Stimulated activated CD4-positive, alpha-beta T cell treated with anti-CD3 and anti-CD28 coated beads, TNF-alpha, amount 100 ng/mL, for 48 hours (primary cell): ENCODE measurements at places on chromosomes 5 and 9.
A peak's percentile ranks its signal among the peaks of the same experiment; 100 is the strongest.

DNA sequence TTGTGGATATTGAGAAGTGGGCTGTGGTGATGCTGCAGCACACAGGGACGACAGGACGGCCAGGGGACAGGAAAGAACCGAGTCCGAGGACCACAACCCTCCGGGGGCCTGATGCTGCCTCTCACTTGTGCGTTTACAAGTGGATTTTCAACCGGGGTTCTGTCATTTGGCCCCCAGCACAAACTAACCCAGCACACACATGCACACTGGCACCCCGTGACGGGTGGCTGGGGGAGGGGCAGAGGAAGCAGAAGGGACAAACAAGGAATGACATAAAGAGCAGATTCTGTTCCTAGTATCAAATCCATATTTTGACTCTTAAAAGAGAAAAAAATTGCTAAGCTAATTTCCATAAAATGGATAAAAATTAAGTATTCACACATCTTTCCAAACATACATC, 18.3 kb upstream of the ZFYVE16 start:
- no peak for DNase-seq

DNA sequence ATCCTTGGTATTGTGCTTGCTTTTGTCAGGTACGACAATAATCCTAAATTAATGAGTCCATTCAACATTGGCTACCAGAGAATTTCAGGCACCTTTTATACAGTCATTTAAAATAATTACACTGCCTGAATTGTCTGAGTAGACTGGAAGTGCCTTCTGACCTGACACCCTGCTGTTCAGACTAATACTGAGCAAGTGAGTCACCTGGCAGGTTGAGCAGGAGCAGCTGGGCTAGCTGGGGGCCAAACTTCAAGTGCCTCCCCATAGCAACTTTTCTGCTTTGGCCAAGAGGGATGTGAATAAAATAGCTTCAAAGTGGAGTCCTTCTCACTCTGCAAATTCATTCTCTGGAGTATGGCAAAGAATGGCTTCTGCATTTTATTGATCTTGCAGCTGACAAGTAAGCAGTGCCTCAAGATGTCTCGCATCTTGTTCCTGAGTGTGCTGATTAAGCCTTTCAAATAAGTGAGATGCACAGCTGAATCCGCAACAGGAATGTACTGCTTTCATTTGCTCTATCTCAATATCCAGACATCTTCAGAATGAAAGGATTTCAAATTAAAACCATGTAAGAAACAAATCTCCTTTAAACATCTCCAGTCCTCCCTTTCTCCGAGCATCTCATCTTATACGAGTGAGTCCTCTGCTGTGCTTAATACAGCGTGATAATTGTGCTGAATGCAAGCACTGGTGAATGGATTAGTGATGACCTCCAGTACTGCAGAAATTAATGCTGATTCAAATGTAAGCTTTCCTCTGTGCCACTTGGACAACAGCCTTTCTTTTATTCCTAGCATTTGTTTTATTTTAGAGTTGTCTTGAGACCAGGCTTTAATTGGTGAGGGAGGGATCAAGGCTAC, 271.2 kb downstream of the EDIL3 start:
- no peak for DNase-seq

GRCh38 chr9:14192556-14192955, 121.4 kb downstream of the NFIB start:
- DNase-seq = no peak

GRCh38 chr9:103789686-103790085, 304.4 kb upstream of the SMC2 start:
- no peak for DNase-seq

- DNase-seq = no peak
These were observed 533.0 kb downstream of the BNC2 start for GRCh38 chr9:16337322-16338029.

GRCh38 chr9:6566409-6567139, 79.0 kb downstream of the GLDC start:
- peak; percentile 31 for DNase-seq

- no peak for DNase-seq
These were observed 193.5 kb upstream of the RFX3 start for GRCh38 chr9:3719286-3719685.

DNA sequence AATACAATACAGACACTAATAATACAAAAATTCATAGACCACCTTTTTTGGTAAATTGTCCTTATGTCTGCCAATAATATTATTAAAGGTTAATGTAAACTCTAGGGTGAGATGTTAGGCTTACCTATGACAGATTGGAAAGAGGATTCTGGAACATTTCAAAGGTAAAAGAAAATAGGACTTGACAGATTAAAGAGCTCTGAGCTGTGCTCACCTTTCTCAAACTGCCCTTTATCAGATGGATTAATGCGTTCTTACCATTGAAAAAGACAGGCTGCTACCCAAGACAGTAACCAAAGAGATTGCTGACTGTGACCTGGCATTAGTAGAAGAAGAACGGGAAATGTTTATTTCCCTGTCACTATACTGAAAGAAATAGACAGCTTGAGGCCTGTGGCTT, 156.1 kb upstream of the MRPS30 start:
- no peak for DNase-seq

GRCh38 chr5:150266871-150267291, 22.7 kb downstream of the CAMK2A start:
- DNase-seq = no peak

DNA sequence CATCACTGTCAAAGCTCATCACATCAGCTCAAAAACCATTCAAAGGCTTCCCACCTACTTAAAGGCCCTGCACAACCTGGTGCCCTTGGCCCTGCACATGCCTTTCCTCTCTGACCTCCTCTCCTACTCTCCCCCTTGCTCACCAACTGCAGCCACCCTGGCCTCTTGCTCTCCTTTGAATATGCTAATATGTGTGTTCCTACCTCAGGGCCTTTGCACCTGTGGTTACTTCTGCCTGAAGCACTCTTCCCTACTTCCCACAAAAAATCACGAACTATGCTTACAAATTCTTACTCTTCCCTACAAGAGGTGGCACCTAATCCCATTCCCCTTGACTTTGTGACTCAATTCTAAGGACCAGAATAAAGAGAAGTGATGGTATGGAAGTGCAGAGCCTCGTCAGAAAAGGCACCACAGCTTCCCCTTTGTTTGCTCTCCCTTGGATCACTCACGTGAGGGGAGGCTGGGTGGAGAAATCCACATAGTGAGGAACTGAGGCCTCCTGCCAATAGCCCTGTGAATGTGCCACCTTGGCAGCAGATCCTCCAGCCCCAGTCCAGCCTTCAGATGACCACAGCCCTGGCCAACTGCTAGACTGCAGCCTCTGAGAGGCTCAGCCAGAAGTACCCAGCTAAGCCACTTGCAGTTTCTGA, 3.2 kb upstream of the TMEM171 start:
- no peak for DNase-seq

- DNase-seq = no peak
These were observed 47.3 kb downstream of the FBN2 start for GRCh38 chr5:128490761-128491160.

DNA sequence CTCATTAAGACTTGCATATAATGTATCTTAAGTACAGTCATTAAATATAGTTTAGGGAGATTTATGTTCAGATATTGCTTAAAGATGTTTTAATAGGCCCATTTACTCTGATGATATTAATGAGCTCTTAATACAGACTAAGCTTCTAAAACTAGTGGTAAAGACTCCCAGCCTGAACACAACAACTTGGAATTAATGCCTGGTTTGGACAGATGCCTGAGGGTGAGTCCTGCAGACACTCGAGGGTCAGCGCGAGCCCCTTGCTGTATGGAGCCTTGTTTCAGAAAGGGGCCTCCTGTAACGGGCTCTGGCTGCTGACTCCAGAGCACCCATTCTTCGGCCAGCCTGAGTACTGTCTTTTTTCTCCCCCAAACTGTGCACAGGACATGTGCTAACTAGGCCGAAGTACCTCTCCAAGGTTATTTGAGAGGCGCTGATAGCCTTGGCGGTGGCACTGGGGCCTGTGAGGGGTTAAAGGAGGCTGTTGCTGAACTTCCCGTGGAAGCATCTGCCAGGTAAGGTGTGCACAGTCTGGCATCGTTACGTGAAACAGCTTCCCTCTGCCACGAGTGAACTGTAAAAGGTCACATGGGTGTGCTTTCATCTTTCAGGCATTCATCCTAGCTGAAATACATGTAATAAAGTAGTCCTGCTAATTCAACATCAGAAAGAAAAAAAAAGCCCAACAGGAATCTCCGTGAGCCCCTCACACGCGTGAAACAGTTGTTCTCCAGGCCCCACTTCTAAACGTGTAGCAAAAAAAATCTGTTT, 113.4 kb downstream of the MVB12B start:
- DNase-seq = no peak

DNA sequence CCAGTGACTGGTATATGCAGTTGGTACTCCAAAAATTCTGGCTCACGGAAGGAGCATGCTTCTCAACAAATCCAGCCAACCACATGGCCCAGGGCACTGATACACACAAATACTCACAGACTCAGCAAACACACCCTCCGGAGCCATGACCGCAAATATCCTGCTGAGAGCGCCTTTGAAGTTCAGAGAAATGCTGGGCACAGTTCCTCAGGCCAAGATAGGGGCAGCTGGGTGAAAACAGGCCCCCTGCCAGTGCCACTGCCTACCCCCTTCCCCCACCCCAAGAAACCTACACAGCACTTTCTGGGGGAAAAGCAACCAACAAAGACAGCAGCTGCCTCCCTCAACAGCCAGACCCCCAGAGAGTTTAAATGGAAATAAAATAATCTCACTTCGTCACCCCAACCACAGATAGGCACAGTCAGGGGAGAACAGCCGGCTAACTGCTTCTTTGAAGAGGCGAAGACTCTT, 120.0 kb downstream of the C5orf15 start:
- DNase-seq = no peak

DNA sequence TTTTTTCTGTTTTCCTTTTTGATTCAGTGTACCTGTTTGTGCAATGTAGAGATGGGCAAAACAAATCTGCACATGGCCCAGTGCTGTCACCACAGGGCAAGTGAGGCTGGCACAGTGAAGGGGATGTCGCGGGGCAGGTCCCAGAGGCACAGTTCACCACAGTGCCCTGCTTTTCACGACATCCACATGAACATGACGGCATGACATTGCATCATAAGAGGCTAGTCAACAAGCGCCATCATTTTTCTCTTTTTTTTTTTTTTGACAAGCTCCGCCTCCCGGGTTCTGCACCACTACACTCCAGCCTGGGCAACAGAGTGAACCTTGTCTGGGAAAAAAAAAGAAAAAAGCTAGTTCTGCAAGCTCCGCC, 42.9 kb upstream of the VDAC1 start:
- DNase-seq = no peak

GRCh38 chr9:92887880-92888338, 10.1 kb upstream of the ZNF484 start:
- no peak for DNase-seq

GRCh38 chr9:126704157-126704891, 90.6 kb downstream of the LMX1B start:
- no peak for DNase-seq

GRCh38 chr5:178940569-178941360, at the start of gene ZNF454:
Gene ZNF454 (plus strand): TSS chr5:178941198. CDS start chr5:178942792, 1,594 bp downstream.
- DNase-seq = no peak

GRCh38 chr9:134379831-134380365, 53.6 kb downstream of the RXRA start:
- DNase-seq = no peak

GRCh38 chr5:43242196-43242595, 50.2 kb downstream of the NIM1K start:
- no peak for DNase-seq

DNA sequence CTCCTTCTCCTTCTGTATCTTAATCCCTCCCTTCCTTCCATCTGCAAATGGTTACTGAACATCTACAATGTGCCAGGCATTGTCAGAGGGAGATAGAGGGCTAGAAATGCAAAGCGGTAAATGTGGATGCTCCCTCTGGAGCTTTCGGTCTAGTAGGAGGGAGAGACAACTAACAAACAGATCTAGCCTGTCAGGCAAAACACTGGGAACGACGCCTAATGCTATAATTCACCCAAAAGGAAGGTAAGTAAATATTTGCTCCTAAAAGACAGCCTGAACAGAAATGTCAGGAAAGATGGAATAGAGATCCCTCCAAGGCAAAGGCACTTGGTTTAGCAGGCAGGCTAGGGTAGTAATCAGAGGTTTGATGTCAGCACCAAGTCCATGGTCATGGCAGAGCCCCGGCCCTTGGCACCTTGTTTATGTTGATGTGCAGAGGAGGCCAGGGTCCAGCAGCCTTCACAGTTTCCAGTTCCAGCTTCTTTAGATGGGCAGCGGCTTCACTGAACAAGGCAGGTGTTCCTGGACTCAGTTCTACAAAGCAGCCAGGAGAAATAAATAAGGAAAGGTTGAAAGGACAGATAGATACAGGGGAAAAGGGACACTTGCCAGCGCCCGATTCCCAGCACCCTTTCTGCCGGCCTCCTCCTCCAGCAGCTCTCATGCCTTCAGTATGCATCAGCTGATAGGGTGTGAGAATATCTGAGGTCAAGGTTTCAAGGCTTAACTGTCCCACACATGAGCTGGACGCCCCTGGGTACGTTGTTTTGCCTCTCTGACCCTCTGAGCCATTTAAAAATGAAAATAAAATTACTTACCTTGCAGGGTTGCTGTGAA, 46.5 kb upstream of the FRRS1L start:
- no peak for DNase-seq

- no peak for DNase-seq
These were observed 32.9 kb downstream of the NDUFS6 start for GRCh38 chr5:1834022-1834551.

DNA sequence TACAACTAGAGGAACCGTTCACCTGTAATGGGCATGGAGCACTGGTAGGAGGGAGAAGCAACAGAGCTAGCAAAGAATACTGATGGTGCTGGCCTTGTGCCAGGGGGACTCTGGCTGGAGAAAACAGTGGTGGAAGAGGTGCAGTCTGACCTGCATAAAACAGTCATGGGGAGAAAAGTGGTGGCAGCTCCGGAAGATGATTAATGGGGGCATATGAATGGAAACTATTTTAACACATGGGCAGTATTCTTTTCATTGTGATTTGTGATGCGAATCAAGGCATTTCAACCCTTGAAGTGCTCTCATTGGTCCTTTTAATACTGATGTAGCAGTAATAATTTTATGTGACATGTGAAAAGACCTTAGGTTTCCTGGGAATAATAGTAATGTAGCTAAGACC, 219.6 kb downstream of the ADAMTS6 start:
- no peak for DNase-seq

DNA sequence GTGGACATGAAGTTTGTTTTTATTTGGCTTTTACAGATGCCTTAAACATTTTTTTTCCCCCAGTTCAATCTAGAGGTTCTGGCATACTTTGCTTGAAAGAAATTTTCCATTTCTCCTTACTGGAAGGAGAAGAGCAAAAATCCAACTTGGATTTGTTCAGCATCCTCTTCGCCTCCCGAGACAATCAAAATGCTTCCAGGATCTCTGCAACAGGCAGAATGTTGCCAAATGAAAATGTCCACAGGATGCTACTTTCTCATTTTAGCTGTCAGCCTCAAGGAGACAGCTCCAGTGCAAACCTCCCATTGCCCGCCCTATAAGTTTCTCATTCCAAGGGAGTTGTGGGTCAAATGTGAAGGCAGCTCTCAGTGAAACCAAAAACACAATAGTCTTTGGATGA, 1972.1 kb downstream of the MAT2B start:
- no peak for DNase-seq

DNA sequence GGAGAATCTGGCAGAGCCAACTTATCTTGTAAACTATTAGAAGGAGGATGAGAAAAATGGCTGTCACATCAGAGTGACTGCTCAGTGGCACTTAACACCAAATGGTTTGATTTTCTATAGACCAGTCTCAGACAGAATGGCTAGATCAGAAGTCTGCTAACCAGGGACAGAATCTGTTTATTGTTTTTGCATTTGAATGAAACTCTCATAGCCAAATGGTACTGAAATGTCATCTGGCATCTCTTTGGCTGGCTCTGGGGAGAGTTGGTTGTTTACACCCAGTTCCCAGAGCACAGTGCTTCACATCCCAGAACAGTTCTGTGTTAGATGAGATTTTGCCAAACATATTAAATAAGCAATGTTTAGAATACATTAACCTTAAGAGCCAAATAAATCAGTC, 106.6 kb upstream of the HMHB1 start:
- no peak for DNase-seq
